Effector CD8-positive, alpha-beta T cell (primary cell): ENCODE measurements at places on chromosomes 1 and 21.

DNA sequence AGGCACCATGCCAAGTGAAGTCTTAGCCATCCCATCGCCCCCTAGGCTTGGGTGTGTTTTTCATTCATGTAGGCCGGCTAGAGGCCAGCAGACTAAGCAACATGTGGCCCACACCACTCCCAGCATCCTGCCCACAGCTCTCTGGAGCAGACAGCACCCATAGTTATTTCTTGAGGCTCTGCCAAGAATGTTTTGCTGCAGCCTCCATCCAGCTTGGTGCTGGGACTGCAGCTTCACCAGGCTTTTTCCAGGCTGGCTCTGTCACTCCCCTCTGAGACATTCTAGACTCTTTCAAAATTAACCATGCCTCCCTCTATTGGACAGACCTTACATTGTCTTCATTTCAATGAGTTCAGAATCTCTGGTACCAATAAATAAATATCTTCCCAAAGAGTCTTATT is 104.2 kb downstream of the DUSP10 start:
- no peak for DNase-seq

- DNase-seq = no peak
Measured at GRCh38 chr21:40902993-40903392, 56.0 kb upstream of the DSCAM start.

GRCh38 chr1:94599095-94599813 is 57.7 kb upstream of the F3 start:
- no peak for DNase-seq

DNA sequence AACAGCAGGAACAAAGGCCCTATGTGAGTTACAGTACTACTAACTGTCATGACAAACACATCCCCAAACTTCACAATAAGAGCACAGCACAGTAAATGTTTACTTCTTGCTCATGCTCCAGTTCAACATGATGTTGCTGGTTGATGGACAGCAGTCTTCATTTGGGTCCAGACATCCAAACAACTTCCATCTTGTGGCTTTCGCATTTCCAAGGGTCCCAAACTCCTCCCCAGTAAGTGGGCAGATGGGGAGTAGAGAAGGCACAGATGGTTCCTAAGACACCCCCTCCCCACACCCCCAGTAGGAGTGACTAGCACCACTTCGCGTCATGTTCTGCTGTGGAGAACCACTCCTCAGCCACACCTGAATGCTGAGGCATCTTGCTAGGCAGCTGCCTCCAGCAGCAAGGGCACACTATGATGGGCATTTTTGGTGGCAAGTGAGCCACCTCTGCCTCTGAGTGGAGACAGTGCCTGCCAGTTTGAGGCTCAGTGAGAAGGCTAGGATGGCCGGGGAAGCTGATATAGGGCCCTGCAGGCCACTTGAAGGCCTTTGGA is 32.7 kb upstream of the CD2 start:
- no peak for DNase-seq

- DNase-seq = no peak
Measured at GRCh38 chr21:21200103-21200938, 202.1 kb downstream of the NCAM2 start.

GRCh38 chr1:21379571-21379970 is 60.4 kb upstream of the NBPF3 start:
- no peak for DNase-seq

DNA sequence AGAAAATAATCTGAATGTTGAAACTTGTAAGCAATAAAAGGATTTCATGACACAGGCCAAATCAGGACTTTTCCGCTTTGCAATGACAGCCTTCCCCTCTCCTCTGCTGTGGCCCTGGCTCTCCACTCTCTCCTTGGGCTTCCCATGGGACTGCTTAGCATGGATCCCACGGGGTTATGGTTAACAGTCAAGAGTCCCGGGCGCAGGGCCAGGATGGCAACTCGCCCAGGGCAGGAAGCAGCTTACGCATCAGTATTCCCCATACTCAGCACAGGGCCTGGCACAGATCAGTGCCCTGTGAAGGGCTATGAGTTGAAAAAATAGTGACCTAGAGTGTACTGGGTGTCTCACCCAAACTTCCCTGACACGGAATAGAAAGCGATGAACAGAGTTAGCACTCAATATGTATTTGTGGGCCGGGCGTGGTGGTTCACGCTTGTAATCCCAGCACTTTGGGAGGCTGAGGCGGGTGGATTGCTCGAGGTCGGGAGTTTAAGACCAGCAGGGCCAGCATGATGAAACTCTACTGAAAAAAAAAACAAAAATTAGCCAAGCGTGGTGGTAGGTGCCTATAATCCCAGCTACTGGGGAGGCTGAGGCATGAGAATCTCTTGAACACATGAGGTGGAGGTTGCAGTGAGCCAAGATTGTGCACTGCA is 29.1 kb upstream of the GRHL3 start:
- no peak for DNase-seq

GRCh38 chr1:45694823-45695222 is 6.8 kb downstream of the TMEM69 start:
- no peak for DNase-seq

DNA sequence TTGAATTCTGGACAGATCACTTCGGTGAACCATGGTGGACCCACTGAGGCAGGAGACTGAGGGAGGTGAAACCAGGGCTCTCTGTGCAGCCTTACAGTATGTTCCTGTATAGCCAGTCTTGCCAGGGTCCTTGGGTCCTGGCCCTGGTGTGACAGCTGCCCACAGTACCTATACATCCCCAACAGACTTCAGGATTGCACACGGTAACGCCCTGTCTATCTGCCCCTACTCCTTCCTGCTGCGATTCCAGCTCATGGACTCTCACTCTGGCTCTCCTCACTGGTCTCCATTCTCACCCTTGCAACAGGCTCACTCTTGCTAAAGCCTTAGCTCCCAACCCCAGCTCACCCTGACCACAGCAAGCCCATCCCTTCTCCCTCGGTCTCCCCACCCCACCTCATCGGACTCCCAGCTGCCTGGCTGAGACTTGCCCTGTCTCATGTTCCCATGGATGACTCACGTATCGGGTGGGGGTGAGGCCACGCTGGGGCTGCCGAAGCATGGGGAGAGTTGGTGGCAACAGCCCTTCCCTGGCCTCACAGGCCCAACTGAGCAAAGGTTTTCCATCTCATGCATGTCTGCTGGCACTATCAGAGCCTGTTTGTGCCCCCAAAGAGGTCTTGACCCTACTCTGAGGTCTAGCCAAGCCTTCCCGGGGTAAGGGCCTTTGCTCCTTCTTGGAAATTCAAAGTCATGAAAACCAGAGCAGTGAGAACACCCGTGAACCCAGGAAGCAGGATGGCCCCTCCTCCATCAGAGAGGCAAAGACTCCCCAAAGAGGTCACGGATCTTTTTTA is 7.1 kb downstream of the PHLDA3 start:
- DNase-seq = no peak

GRCh38 chr1:203143641-203144040 is 16.1 kb downstream of the ADORA1 start:
- DNase-seq = no peak

GRCh38 chr1:31650161-31651088 is 5.7 kb upstream of the PEF1 start:
- no peak for DNase-seq

- no peak for DNase-seq
Measured at GRCh38 chr21:44094832-44095231, 12.4 kb upstream of the PWP2 start.

DNA sequence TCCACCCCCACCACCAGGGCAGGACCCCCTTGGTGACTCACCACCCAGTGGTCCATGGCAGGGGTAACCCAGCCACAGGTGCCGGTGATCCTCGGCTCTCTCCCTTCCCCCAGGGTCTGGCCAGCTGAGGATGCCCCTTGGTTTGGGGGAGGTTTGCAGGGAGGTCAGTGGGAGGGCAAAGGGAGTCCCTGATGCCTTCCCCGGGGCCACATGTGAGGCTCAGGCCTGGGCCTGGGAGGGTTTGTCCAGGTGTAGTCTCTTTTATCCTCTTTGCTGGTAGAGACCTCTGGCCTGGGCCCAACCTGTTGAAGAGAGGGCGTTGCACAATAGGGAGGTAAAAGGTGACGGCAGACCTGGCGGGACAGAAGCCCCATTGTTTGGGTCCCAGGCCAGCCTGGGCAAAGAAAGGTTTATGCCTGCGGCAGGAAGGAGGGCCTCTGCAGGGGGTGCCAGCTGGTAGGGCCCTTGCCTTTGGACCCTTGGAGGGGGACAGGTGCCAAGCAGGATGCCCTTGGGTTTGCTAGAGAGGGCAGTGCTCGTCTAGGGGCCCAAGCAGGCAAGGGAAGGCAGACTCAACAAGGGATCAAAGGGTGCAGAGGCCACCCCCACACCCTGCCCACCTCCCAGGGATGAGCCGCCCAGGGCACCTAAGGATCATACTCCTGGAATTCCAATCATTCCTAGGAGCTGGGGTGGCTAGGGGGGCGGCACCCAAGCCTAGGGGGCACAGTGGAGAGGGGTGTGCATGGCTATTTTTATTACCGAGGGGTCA is 760 bp upstream of the TINAGL1 start:
- no peak for DNase-seq

DNA sequence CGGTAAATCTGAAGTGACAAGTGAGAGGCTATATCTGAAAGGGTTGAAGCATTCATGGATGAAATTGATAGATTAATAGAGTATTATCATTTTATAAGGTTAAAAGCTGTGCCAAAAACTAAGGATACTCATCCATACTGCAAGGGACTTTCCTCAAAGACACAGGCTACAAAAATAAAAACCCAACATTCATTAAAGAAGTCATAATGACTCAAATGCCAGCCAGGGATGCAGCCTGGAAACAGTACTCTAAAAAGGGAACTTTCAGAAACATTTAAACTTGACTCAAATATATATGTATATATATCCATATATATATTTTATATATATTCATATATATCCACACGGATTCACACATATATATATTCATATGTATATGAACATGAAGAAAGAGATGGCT is 1.1 kb upstream of the TIAM1 start:
- DNase-seq = no peak

- peak; percentile 45 for DNase-seq
Measured at GRCh38 chr1:214328770-214329469, 48.0 kb downstream of the SMYD2 start.

DNA sequence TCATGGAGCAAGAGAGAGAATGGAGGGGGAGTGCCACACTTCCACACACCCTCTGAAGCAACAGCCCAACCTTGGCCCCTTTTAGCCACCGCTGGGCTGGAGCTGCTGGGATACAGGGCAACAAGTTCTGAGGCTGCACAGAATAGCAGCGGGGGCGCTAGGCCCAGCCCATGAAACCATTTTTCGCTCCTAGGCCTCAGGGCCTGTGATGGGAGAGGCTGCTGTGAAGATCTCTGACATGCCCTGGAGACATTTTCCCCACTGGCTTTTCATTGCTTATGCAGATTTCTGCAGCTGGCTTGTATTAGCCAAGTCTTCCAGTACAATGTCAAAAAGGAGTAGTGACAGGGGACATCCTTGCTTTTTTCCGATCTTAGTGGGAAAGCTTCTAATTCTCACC is 202.3 kb upstream of the B3GALT2 start:
- no peak for DNase-seq

GRCh38 chr21:14773777-14774345 is 227.7 kb upstream of the SAMSN1 start:
- peak; percentile 22 for DNase-seq

DNA sequence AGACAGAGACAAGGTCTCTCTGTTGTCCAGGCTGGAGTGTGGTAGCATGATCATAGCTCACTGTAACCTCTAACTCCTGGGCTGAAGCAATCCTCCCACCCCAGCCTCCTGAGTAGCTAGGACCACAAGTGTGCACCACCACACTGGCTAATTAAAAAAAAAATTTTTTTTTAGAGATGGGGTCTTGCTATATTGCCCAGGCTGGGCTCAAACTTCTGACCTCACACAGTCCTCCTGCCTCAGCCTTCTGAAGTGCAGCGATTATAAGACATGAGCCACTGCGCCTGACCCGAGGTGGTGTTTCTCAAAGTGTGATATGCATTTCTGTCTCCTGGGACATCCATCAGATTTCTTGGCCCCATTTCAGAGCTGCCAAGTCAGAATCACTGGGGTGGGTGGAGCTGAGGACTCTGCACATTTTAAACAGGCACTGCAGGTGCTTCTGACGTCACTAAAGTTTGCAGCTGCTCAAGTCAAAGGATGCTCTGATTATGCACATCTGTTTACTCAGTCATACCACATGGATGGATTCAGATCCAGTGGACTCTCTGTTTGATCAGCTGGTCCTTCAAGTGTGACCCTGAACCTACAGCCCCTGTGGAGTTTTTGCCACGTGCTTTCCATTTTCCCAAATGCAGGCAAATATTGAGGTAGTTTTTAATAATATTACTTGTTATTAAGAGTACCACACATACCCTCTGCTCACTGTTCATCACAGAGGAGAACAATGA is 21.4 kb downstream of the TGFB2 start:
- DNase-seq = no peak

GRCh38 chr1:243725075-243725474 is 125.0 kb downstream of the AKT3 start:
- DNase-seq = no peak

GRCh38 chr1:157176591-157177121 is 38.5 kb upstream of the ETV3 start:
- DNase-seq = no peak

- no peak for DNase-seq
Measured at GRCh38 chr21:14888202-14888601, 176.6 kb downstream of the NRIP1 start.

- DNase-seq = no peak
Measured at GRCh38 chr1:236302941-236303340, 21.2 kb upstream of the ERO1B start.

GRCh38 chr1:11138952-11139351 is 39.3 kb upstream of the EXOSC10 start:
- DNase-seq = no peak

- no peak for DNase-seq
Measured at GRCh38 chr1:63746129-63746864, 27.5 kb upstream of the ROR1 start.

DNA sequence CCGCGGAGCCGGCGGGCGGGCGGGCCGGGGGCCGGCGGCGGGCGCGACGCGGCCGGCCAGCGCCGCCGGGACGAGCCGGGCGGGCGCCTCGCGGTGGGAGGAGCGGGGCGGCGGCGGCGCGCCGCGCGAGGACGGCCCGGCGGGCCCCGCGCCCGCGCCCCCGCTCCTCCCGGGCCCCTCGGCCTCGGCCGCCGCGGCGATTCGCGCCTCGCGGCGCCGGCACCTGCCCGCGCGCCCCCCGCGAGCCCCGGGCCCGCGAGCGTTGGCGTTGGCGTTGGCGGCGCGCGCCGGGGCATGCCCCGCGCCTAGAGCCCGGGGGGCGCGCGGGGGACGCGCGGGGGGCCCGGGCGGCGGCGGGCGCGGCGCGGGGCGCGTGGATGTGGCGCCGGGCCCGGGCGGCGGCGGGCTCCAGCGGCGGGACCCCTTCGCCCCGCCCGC is at the start of gene SKI:
TSS of gene SKI (plus strand) at position 163 of the 438 bp plus-strand sequence. CDS start 448 bp downstream, outside the sequence.
- DNase-seq = no peak

DNA sequence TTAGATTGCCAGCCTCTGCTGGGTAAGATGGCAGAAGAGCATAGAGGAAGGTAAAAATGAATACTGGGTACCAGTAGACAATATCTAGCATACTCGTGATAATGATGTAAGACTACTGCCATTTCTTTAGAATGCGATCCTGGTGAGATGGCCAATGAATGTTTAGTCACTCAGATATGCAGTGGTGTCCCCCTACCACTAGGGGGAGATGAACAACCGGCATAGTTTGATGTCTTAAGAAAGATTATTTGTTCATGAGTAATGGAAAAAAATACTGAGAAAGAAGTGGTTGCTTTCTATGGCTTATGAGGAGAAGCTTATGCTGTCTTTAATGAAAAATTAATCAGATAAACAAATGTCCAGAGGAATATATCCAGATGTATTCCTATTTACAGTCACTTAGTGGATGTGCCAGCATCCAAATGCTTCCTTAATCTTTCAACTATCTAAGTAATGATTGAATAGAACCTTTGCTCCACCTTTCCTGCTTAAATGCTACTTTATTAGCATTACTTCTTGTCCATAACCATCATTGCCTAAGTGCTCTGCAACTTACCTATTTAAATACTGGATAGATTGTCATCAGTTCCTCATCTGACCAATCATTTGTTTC is 256.6 kb downstream of the ST6GALNAC3 start:
- no peak for DNase-seq
